Left colon (tissue), 2 donors: ENCODE measurements at places on chromosomes 3 and 15. TPM values are rescaled to one million over a fixed set of nuclear protein-coding genes. Genes with fewer than 3 reads are reported as not detected.

DNA sequence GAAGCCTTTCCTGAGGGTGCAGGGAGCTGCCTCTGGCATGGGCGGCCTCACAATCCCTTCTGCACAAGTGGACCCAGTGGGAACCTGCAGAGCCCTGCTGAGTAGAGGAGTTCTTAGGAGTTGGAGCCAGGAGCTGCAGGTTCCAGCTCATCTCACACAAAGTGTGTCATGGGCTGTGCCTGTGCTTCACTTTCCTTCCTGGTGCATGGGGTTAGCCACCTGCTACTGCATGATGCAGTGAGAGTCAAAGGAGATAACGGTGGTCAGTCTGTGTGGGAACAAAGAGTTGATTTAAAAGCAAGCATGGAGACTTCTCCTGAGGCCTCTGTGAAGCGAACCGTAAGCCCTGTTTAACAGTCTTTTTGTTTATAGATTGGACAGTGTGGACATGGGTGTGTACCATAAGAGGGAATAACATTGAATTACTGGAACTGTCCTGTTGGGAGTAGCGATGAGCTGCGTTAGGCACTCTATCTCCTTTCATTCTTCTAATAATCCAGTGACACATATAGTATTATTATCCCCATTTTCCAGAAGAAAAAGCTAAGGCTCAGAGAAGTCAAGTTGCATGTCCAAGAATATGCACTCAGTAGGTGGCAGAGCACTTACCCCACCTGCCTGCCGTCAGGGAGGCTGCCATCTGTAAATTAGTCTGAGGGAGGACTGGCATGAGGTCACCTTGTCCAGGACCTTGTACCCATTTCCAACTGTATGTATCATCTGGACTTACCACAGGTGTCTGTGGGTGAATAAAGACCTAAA, 68.7 kb upstream of the PRR23C start:
- DNase-seq: no peak

GRCh38 chr3:197001972-197002700, 27.5 kb downstream of the MELTF start:
- peak; percentile 26 for DNase-seq

DNA sequence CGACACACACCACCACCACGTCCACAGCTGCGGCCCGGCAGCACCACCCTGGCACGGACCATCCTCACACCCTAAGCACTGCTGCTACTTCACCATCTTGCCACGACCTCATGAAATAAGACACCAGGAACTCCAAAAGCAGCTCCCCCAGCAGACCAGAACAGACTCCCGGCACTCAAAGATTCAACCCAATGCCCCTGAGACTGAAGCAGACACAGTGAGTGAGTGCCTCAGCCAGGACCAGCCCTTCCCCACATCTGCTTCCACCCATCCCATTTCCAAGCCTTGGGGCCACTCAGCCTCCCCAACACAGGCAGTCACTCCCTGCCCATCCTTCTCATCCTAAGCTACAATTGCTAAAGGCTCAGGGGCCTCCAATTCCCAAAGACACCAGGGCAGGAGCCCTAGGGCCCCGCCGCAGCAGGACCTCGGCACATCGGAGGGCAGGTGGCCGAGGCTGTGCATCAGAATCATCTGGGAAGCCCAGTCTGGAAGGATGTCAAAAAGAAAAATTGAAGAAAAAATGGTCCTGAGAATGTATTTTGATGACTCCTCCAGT, 18.4 kb upstream of the OCA2 start:
- no peak for DNase-seq

DNA sequence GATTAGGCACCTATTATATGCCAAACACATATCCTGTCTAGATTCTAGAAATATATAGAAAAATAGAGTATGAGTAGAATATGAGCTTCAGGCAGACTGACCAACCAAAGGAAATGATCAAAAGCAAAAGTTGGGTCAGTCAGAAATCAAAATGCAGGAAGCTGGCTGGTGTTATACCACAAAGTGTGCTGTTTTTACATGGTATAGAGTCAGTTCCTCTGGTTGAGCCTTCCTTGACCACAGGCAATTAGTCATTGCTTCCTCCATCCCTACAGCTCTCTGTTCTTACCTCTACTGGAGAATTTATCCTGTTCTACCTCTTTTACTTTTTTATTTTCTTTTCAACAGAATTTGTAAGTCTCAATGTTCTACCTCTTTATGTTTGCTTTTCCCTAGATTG, 149.8 kb downstream of the TMCO5A start:
- DNase-seq: no peak

DNA sequence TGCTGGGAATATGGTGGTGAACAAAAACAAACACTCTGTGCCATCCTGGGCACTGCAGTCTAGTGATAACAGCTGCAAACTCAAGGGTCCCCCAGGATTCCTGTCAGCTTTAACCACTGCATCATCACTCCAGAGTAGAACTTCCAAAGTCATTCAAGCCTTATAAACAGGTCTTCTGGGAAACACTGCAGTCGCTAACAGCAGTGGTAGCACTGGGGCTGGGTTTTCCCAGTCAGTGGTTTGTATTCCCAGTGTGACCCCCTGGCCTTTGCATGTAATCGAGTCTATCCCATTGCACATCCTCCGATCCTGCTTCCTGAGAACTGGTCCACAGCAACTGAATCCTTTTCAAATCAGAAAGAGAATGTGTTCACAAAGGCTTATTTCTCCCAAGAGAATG, 623.5 kb downstream of the EDEM1 start:
- no peak for DNase-seq

- DNase-seq: peak; percentile 62
Observed at GRCh38 chr15:83446904-83447709, at the start of gene SH3GL3. TSS of gene SH3GL3 (plus strand) at chr15:83447341. CDS start at chr15:83447534, 193 bp downstream.

- DNase-seq: no peak
Observed at GRCh38 chr15:83061680-83062079, 5.4 kb downstream of the BTBD1 start.

DNA sequence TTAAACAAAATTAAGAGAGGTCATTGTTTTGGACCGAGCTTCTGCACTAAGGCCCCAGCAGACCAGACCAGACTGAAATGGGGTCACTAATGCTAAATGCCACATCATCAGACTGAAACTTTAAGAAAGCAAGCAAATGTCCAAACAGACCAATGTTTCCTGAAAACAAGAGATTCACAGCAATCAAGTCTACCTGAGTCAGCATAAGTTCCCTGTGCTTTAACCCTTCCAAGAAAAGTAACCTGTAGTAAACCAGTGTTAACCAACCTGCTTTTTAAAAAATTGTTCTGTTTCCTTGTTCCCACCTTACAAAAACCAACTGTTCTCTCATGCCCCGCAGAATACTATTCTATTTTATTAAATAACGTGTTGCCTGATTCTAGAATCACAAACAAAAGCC, 241.1 kb upstream of the GADL1 start:
- no peak for DNase-seq

DNA sequence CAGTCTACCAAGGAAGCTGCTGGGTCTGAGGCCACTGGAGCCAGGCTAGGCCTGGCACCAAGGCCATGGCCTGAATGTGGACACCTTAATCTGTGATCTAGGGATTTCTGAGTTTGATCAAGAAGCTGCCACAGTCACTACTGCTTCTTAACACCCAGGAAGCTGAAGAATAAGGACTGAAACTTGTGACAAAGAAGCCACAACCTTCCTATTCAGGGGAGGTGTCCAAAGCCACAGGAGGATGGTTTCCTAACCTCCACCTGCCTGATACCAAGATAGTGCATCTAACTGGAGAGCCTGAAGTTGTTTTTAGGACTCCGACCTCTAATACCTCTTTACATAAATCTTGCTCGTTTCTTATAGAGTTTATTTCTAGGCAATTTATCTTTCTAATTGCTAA, 5.5 kb upstream of the ANO10 start:
- DNase-seq: no peak

- no peak for DNase-seq
Observed at GRCh38 chr3:30341851-30342250, 264.6 kb upstream of the TGFBR2 start.

GRCh38 chr3:155031186-155031585, 48.9 kb upstream of the MME start:
- no peak for DNase-seq

DNA sequence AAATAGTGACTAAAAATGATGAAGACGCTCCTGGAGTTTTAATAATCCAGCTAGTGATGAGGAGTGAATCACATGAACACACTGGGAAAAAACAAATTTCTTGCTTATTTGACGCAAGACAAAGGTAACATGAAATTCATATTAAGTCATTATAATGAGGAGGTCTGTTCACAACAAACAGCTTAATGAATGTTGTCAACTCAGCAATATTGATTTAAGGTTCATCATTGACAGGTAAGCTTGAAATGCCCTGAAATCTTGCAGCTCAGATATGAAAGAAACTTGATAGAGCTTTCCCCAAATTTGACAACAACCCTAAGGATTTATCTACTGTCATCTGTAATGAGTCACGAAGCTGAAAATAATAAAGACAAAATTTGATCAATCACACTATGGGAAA, 108.1 kb upstream of the SELENOK start:
- DNase-seq: no peak

- DNase-seq: no peak
Observed at GRCh38 chr3:74562558-74563269, 51.7 kb downstream of the CNTN3 start.

GRCh38 chr3:101042996-101043686, 49.9 kb upstream of the ABI3BP start:
- DNase-seq: no peak

- DNase-seq: peak; percentile 11
Observed at GRCh38 chr3:193852901-193853300, 259.9 kb downstream of the OPA1 start.

DNA sequence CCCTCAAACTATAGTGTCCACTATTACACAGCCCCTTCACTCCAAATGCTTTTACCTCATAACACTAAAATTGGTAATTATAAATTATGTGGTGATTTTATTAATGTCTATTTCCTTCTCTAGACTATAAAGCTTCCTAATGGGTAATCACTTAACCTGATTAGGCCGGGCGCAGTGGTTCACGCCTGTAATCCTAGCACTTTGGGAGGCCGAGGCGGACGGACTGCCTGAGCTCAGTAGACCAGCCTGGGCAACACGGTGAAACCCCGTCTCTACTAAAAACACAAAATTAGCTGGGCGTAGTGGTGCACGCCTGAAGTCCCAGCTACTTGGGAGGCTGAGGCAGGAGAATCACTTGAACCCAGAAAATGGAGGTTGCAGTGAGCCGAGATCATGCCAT, 71.3 kb upstream of the PYGO1 start:
- no peak for DNase-seq

DNA sequence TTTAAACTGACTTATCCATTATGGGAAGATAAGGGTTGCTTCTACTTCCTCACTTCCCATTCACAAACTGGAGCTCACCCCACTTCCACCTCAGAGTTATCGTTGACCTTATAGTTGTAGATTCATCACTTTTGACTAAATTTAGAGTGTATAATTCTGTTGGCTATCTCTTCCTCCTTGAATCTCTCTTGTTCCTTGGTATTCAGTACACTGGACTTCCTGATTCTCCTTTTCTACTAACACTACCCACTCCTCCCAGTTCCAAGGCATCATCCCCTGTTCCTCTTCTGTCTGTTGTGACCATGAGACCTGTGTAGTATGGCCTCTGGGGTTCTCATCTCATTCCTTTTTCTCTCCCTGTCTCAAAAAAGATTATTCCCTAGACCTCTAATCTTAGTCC, 5.9 kb upstream of the GPR87 start:
- DNase-seq: no peak

DNA sequence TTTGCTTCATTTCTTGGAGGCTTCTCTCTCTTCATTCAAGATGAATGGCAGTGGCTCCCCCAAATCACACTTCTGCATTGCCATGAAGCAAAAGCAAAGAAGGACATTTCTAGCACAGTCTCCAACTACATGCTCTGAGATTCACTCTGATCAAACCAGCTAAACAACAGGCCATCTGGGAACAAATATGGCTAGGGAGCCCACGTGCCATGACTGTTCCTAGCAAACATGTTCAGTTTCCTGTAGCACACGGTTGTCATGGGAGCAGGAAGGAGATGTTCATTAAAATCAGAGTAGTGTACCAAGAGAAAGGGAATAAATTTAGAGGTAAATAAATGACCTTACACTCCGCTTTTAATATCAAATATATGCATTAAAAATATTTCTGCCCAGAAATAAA, 327.3 kb downstream of the GBE1 start:
- DNase-seq: no peak

GRCh38 chr15:38638811-38639210, 74.2 kb upstream of the RASGRP1 start:
- no peak for DNase-seq

- DNase-seq: no peak
Observed at GRCh38 chr15:40427188-40427587, 13.6 kb upstream of the BAHD1 start.

Gene SERPINI2
- total RNA-seq: not detected

Gene GCSAM
- 0.50 TPM for total RNA-seq

Gene SEMA6D
- total RNA-seq: 52.6 TPM

Gene MDFIC2
- not detected for total RNA-seq

Gene WDR72
- total RNA-seq: 0.12 TPM

Gene CCDC13
- total RNA-seq: 2.3 TPM

Gene CCDC39
- not detected for total RNA-seq

Gene FOXB1
- not detected for total RNA-seq

Gene TICRR
- total RNA-seq: 1.3 TPM
